Smooth muscle cell of the umbilical artery (primary cell): ENCODE measurements at places on chromosomes 11 and 22. TPM values are rescaled to one million over a fixed set of nuclear protein-coding genes. Genes with fewer than 3 reads are reported as not detected.

FTH1 gene
- total RNA-seq, result 2,108 and 2,864 TPM in 2 replicates

MS4A6A gene
- total RNA-seq, result not detected in 2 replicates

DNAJC4 gene
- 10.8 and 13.7 TPM in 2 replicates for total RNA-seq

MIAT gene
- 1.0 and 1.2 TPM in 2 replicates for total RNA-seq

MMP27 gene
- total RNA-seq, result not detected in 2 replicates

OR4D5 gene
- not detected in 2 replicates for total RNA-seq

MEI1 gene
- 0.28 and 0.30 TPM in 2 replicates for total RNA-seq

TEX12 gene
- total RNA-seq, result 0.30 and 0.46 TPM in 2 replicates

OR2AT4 gene
- not detected in 2 replicates for total RNA-seq

ADAMTS15 gene
- total RNA-seq, result 1.8 and 4.9 TPM in 2 replicates

DSCAML1 gene
- not detected in 2 replicates for total RNA-seq
